ENCODE measurements at places on chromosomes 12 and 14.
A peak's percentile ranks its signal among the peaks of the same experiment; 100 is the strongest.

DNA sequence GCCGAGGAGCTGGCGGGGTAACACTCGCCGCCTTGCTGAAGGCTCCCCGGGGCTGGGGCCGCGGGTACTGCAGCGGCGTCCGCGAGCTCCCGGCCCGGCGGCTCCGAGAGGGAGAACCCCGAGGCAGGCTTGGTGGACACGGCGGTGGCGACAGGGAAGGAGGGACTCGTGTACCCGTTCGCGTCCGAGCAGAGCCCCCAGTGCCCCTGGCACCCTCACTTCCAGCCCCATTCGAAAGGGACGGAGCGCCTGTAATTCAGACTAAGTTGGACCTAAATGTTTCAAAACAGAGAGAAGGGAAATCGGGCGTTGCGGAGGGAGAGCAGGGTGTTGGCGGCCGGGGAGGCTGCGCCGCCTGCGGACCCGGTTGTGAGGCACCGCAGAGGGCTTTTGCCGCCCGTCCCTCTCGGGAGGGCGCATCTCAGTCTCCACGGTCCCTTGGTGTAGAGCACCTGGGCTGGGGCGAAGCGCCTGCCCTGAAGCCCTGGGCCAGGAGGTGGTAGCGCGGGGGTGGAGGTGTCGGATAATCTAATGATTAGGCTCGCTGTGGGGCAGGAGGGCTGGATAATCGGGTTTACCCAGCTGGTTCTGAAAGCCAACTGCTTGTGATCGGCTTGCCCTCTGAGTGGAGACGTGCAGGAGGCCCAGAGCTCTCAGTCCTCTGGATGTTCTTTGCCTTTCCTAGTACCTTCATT, 771 bp downstream of the DAAM1 start:
- peak; percentile 39 for DNase-seq

- no peak for DNase-seq
These were observed 13.2 kb downstream of the STK38L start for GRCh38 chr12:27257104-27257843.

DNA sequence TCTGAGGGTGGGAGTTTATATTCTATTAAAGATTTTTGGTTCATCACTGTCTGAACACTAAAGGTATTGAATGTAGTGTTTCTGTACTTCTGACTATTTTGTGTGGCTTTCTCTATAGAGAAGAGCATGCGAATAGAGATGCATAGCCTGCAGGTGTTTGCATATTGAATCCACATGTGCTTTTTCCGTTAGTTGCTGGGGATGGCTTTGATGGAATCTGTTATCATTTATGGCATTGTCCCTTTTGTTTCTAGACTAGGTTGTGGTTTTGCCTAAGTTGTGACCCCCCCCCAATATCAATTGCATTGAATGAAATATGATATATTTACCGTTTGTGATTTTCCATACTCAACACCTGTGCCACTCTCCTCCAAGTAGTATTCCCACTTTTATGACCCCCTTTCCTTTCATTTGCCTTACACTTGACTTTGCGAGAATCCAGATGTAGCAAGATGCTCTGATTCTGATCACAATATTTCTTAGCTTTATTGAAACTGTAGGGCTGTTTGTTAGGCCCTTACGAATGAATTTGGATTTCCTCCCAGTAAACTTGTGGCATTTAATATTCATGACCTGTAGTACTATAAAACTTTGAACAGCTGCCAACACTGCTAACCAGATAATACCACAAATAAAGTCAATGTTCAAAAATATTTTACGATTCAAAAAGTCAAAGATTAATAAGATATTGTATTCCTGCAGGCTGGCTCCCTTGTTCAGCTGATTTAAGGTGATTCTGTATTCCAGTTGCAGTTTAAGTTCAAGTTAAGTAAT, 176.4 kb downstream of the TMTC2 start:
- DNase-seq = no peak

- no peak for DNase-seq
These were observed 64.1 kb upstream of the JDP2 start for GRCh38 chr14:75363570-75364227.

GRCh38 chr14:59358102-59358501, 107.1 kb downstream of the GPR135 start:
- DNase-seq = peak; percentile 37

DNA sequence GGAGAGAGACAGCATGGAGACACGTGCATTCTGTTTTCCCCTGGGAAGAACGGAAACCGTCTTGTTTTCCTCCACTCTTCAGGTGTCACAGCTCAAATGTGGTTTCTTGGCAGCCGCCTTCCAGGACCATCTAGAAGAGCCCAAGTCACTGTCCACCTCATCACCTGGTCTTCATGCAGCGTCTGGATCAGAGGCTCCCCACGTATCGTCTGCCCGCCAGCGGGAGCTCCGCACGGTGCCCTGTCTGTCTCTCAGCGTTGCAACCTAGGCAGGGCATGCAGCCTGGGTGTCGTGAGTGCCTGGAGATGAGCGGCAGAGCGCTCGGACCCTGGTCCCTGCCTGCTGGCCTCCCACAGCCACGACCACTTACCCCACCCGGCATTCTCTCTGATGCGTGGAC, 117.5 kb downstream of the PIWIL1 start:
- DNase-seq = no peak

DNA sequence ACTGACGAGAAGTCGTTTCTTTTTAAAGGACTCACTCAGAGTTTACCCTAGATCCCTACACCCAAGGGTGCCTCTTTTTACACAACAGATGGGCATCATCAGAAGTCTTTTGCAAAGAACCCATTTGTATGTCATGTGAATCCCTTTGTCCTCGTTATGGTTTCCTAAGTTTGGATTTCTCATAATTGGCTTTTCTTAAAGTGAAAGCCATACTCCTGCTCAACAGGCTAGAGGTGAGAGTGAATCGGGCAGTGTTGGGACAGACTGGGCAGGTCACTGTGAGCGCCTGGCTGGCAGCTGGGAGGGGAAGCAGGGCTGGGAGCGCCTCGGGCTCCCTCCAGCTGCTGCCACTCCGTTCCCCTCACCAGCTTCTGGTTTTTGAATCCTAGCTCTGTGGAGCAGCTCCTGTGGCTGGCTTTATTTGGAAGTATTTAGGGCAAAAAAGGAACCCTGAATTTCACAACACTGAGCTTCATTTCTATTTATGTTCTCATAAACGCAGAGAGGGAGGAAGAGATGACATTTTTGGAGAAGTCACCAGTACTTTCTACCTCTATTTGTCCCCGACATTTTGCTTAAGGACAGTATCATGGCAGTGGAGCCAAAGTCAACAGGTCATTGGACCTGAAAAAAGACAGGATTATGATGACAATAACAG, 63.8 kb upstream of the ACTN1 start:
- no peak for DNase-seq

- peak; percentile 51 for DNase-seq
These were observed 56.8 kb downstream of the LRFN5 start for GRCh38 chr14:41663473-41663850.

Data from Daoy (cell line).